Stimulated activated naive B cell treated with anti-CD40 and anti-IgM and Interleukin-4, amounts not matched to agents 10 μg/mL and 1 μg/mL and 100 μg/mL, for 72 hours (primary cell): ENCODE measurements at places on chromosomes 1 and 21.

- no peaks in the 10 kb centered on the region for H3K4me1 ChIP-seq
- peaks cover 29% of the 10 kb centered on the region for H3K27me3 ChIP-seq
- no peak for DNase-seq
- H3K36me3 ChIP-seq: no peaks in the 10 kb centered on the region
Observed at GRCh38 chr1:183374825-183375224, 43.4 kb downstream of the NMNAT2 start.

DNA sequence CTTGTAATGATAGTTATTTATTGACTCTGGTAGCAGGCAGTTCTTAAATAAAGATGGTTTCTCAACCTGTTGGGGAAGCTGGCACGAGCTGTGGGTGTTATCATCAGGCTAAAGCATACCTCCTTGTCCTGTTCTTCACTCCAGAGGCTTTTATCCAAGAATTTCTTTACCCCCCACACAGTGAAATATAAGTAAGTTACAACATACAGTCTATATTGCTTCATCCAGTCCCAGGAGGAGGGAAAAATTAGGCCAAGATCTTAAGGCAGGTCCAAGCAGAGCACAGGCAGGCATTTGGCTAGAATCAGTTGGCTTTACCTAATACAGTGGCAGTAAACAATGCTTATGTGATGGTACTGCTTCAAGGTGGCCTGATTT is 6.3 kb downstream of the TMEM81 start:
- H3K4me1 ChIP-seq: no peaks in the 10 kb centered on the region
- no peak overlapping the region for H3K4me3 ChIP-seq
- peaks cover 6% of the 10 kb centered on the region for H3K36me3 ChIP-seq
- DNase-seq: no peak

DNA sequence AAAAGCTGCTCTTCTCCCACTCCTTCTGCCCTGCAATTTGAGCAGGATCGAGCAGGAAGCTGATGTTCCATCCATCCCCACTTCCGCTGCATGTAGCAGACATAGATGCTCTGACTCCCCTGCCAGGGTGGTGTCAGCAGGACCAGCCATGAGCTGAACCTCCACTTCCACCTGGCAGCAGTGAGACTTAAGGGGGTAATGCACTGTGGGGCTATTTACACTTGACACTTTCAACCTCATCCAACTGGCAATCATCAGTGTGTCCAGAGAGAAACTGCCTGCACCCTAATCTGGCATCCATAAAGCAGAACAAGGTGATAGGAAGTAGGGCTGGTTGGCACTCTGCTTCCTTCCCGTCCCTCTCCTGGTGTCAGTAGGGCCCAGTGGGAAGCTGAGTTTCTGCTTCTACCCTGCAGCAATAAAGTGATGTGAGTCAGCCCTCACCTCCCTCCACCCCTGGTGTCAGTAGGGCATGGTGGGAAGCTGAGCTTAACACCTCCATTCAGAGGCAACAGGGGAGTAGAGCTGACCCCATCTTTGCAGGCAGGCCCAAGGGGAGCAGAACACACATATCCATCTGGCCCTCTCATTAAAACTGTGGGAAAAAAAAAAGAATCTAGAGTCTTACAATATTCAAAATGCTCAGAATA is 272.3 kb downstream of the PTPRU start:
- H3K27me3 ChIP-seq: peaks cover 22% of the 10 kb centered on the region
- H3K27ac ChIP-seq: no peak overlapping the region
- no peaks in the 10 kb centered on the region for H3K36me3 ChIP-seq
- H3K4me1 ChIP-seq: no peaks in the 10 kb centered on the region
- no peak for DNase-seq
- no peak overlapping the region for H3K4me3 ChIP-seq

DNA sequence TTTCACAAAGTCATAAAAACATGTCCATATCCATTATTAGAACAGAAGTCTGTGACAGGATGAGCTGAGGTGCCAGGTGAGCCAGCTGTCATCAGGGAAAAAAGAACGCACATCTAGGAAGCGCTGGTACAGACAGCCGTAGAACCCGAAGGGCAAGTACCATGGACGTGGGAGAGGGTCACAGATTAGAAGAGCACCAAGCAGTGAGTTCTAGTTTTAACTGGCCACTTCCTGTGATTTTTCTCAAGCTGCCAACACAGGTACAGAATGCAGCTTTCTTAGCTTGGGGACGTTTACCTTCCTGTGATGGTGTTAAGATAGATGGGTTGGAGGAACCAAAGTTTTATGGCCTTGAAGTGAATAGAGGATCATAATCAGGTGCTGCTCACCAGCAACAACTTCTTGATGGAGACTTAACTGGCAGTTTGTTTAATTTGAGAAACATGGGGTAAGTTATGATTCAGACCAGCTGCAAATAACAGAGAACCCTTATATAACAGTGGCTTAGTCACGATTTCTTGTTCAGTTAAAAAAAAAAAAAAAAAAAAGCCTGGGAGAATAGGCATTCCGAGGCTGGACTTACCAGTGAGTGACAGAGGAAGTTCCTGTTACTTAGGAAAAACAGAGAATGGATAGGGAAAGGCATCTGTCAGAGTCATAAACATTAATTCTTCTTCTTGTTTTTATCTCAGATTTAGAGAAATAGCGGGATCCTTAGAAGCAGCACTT is 30.9 kb downstream of the AGT start:
- no peak overlapping the region for H3K4me3 ChIP-seq
- H3K27me3 ChIP-seq: no peaks in the 10 kb centered on the region
- no peak for DNase-seq
- peaks cover 52% of the 10 kb centered on the region for H3K36me3 ChIP-seq
- H3K27ac ChIP-seq: no peak overlapping the region

DNA sequence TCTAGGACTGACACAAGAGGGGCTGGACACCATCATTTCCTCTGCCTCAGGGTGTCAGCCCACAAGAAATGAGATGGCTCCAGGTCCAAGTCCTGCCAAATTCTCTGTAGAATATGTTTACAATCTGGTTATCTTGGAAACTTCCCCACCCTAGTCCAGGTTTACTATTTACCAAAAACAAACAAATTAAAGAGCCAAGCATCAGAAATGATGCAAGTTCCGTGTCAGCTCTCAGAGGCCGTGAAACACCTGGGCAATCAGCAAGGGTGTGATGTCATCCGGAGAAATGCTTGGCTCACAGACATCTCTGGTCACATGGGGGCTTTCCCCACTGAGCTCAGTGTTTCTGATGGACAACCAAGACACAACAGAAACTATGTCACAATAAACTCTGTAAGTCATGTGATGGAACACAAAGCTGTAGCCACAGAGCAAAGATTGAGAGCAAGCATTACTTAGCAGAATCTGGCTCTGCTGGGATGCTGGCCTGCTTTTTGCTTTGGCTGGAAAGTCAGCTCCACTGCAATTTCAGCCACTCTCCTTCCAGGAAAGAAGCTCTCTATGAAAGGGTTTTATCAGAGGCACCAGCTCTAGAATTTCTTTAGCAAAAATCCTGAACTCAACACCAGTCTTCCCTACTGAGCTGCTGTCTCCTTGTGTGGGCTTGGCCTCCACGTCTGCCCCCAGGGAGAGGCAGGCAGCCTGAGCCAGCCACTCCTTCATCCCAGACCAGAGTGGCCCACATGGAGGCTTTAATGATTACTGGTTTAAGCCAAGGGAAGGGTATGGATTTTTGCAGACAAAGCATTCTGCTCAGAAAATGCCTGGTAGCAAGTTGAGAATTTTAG is 55.9 kb downstream of the NENF start:
- no peaks in the 10 kb centered on the region for H3K36me3 ChIP-seq
- H3K27me3 ChIP-seq: peaks cover 5% of the 10 kb centered on the region
- peak; percentile 29 for DNase-seq
- H3K27ac ChIP-seq: peak overlapping the region; percentile 56
- peaks cover 18% of the 10 kb centered on the region for H3K4me1 ChIP-seq
- H3K4me3 ChIP-seq: no peak overlapping the region

GRCh38 chr1:180927841-180928240 is 15.1 kb downstream of the KIAA1614 start:
- DNase-seq: no peak
- no peak overlapping the region for H3K27ac ChIP-seq
- H3K4me1 ChIP-seq: peaks cover 58% of the 10 kb centered on the region
- H3K36me3 ChIP-seq: no peaks in the 10 kb centered on the region
- H3K4me3 ChIP-seq: no peak overlapping the region

DNA sequence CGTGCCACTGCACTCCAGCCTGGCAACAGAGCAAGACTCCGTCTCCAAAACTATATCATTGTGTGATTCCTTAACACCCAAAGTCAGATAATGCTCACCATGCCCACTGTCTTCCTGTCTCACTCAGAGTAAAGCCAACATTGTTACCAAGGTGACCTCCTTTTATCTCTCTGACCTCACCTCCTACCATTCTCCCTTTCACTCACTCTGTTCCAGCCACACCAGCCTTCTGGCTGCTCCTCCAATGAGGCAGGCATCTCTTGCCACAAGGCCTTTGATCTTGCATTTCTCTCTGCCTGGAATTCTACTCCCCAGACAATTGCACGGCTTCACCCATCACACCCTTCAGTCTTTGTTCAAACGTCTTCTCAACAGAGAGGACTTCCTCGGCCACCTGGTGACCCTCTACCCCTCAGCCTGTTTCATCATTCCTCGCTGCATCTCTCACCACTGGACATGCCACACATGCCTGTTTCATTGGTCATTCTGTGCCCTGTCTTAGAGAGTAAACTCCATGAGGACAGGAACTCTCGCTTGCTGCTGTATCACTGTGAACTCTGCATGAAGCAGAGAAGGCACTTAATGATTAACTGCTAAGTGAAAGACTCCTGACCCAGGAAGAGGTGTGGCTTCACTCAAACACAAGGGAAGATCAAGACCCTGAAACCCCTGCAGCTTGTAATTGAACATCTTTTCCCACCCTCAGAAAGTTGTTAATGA is 67.1 kb upstream of the CAPZB start:
- no peak overlapping the region for H3K27ac ChIP-seq
- DNase-seq: no peak
- H3K4me3 ChIP-seq: no peak overlapping the region
- H3K4me1 ChIP-seq: no peaks in the 10 kb centered on the region
- H3K36me3 ChIP-seq: peaks cover 10% of the 10 kb centered on the region

- no peak overlapping the region for H3K4me3 ChIP-seq
- peaks cover 20% of the 10 kb centered on the region for H3K4me1 ChIP-seq
- no peak for DNase-seq
- H3K36me3 ChIP-seq: no peaks in the 10 kb centered on the region
- H3K27me3 ChIP-seq: no peaks in the 10 kb centered on the region
- peak overlapping the region; percentile 72 for H3K27ac ChIP-seq
Observed at GRCh38 chr1:22038036-22038435, 14.5 kb upstream of the CDC42 start.

DNA sequence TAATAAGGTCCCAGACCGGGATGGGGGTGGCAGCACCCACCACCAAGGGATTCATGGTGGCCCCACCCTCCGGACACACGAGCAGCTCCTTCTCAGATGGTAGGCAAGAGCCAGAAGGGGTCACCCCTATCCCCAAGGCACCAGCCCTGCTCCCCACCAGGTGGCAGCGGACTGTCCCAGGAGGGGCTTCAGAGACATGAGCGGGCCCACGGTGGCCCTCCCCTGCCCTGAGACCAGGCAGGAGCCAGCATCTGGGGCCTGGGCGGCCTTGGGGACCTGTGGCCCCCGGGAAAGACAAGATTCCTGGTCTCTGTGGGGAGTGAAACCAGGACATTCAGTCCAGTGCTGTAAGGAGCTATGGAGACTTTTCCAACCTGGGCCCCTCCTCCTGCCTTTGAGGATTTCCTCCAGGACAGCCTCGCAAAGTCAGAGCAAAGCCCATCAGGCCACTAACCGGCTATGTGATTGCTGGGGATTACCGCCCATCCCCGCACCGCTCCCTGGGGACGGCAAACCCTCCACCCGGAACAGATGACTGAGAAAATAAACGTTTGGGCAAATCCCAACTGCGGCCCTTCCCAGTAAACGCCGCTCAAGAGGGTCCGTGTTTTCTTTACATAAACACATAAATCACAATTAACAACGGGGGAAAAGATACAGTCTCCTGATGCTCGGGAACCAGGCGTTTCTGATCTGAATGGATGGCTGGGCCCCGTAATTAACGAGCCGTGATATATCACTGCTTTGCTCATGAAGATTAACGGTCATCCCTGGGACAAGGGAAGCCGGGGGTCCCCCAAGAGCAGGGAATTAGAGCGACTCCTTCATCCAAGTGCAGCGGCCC is 50.9 kb upstream of the ARHGEF16 start:
- no peaks in the 10 kb centered on the region for H3K36me3 ChIP-seq
- DNase-seq: no peak
- H3K27me3 ChIP-seq: peaks cover 4% of the 10 kb centered on the region
- no peak overlapping the region for H3K4me3 ChIP-seq

DNA sequence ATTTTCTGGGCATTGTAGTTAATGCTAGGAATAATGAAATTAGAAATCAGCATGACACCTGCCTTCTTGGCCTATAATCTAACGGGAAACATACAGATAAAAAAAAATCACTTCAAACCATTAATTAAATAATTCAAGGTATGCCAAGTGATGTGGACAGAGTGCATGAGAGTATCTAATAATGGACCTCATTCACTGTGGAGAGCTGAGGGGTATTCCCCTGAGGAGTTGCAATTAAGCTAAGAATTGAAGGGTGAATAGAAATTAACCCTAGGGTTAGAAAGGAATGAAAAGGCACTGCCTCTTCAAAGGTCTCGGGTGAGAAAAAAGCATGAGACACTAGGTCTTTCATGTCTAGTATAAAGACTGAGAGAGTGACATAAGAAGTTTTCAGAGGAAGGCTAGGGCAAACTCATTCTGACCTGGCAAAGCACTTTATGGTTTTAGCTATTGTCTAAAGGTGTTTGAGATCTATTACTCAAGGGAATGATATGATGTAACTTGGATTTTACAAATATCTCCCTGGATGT is 466.1 kb downstream of the KCNT2 start:
- H3K27me3 ChIP-seq: no peaks in the 10 kb centered on the region
- H3K4me3 ChIP-seq: no peak overlapping the region
- no peak for DNase-seq
- no peaks in the 10 kb centered on the region for H3K4me1 ChIP-seq
- no peak overlapping the region for H3K27ac ChIP-seq
- no peaks in the 10 kb centered on the region for H3K36me3 ChIP-seq

DNA sequence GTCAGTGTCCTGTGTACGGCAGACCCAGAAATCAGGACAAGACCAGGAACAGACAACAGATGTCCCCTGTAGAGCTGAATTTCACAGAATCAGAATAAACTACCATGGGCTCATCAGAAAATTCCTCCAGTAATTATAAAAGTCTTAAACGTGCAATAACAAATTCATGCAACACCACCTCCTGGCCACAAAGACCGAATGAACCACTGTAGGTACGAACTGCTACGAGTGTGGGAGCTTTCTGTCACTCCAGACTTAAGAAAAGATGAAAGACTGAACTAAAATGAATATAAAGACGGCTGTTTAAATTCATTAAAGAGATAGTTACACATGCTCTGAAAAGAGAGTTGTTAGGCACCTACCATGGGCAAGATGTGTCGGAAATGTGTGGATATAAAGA is 333.5 kb downstream of the RRAGC start:
- no peaks in the 10 kb centered on the region for H3K36me3 ChIP-seq
- H3K27ac ChIP-seq: peak overlapping the region; percentile 21
- H3K4me1 ChIP-seq: peaks cover 9% of the 10 kb centered on the region
- no peak overlapping the region for H3K4me3 ChIP-seq
- DNase-seq: no peak
- H3K27me3 ChIP-seq: peaks cover 14% of the 10 kb centered on the region
